Gastrocnemius medialis (tissue), 4 donors: ENCODE measurements at places on chromosomes 6 and 20. TPM values are rescaled to one million over a fixed set of nuclear protein-coding genes. Genes with fewer than 3 reads are reported as not detected.

GRCh38 chr6:41170547-41171160 is 7.7 kb upstream of the TREM2 start:
- no peaks in the 10 kb centered on the region for H3K36me3 ChIP-seq
- no peak for DNase-seq
- no peak overlapping the region for H3K4me3 ChIP-seq
- no peaks in the 10 kb centered on the region for H3K27me3 ChIP-seq
- no peaks in the 10 kb centered on the region for H3K4me1 ChIP-seq

The PACSIN1 gene
- not detected for total RNA-seq

DNA sequence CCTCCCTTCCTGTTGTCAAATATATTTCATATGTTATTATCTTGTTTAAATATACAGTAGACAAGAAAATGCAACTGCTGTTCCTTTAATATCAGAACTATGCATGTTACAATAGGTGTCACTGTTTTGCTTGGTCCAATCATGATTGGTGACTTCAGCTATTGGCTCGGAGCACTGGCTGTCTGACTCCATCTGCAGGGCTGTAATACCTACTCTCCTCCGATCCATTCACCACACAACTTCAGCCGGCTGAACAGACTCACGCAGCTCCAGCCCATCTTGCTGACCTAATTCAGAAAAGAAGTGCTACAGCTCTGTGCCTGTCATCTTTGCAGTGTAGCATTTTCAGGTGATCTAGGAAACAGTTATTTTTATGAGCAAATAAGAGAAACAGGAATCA is at the start of gene BTBD3:
Gene BTBD3, plus strand, starts transcription at position 231 of the 400 bp plus-strand sequence. CDS start 383 bp downstream, outside the sequence.
- DNase-seq = peak; percentile 19
- peaks cover 42% of the 10 kb centered on the region for H3K4me1 ChIP-seq
- peak within 1 kb of the TSS; percentile 44 for H3K4me3 ChIP-seq
- H3K27me3 ChIP-seq = no peaks in the 10 kb centered on the region
- peak within 1 kb of the TSS; percentile 4 for H3K27ac ChIP-seq

DNA sequence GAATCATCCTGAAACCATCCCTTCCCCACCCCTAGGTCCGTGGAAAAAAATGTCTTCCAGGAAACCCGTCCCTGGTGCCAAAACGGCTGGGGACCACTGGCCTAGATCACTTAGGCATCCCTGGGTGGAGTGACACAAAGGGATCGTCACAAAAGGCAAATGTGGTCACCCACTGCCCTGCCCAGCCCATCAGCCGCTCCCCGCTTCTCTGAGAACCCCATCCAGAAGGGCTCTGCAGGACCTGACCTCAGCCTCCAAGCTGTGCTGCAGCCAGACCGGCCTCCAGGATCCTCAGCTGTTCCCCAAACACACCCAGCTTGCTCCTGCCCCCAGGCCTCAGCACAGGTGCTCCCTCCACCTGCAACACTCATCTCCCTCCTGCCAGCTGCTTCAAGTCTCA is 61.6 kb downstream of the PREX1 start:
- H3K27ac ChIP-seq = no peak overlapping the region
- no peaks in the 10 kb centered on the region for H3K27me3 ChIP-seq
- no peak overlapping the region for H3K4me3 ChIP-seq
- H3K36me3 ChIP-seq = no peaks in the 10 kb centered on the region
- H3K4me1 ChIP-seq = no peaks in the 10 kb centered on the region

- H3K36me3 ChIP-seq = no peaks in the 10 kb centered on the region
- no peaks in the 10 kb centered on the region for H3K27me3 ChIP-seq
- no peak for DNase-seq
These were observed 141.9 kb downstream of the PDE7B start for GRCh38 chr6:135993361-135993760.

The OPRL1 gene
- 0.16 TPM for total RNA-seq

DNA sequence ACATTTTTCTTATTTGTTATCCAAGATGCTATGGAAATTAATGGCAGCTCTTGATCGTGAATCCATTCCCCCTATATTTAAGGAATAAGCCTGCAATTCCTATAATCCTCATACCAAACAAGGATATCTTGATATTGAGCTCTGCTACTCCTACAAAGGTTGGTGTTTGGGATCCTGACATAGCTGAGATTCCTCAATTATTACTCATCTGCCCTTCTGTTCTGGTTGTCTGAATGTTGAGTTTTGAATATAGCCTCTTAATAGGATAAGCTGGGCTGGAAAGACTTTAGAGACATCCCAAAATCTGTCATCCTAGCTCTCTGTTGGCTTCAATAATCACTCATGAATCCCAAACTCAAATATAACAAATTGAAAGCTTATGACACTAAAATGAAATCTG is 49.9 kb downstream of the CLIC5 start:
- no peaks in the 10 kb centered on the region for H3K27me3 ChIP-seq
- DNase-seq = no peak
- H3K4me1 ChIP-seq = peaks cover 46% of the 10 kb centered on the region
- peak overlapping the region; percentile 27 for H3K27ac ChIP-seq

The APOM gene
- total RNA-seq = 7.9 TPM

The FAM217A gene
- not detected for total RNA-seq

DNA sequence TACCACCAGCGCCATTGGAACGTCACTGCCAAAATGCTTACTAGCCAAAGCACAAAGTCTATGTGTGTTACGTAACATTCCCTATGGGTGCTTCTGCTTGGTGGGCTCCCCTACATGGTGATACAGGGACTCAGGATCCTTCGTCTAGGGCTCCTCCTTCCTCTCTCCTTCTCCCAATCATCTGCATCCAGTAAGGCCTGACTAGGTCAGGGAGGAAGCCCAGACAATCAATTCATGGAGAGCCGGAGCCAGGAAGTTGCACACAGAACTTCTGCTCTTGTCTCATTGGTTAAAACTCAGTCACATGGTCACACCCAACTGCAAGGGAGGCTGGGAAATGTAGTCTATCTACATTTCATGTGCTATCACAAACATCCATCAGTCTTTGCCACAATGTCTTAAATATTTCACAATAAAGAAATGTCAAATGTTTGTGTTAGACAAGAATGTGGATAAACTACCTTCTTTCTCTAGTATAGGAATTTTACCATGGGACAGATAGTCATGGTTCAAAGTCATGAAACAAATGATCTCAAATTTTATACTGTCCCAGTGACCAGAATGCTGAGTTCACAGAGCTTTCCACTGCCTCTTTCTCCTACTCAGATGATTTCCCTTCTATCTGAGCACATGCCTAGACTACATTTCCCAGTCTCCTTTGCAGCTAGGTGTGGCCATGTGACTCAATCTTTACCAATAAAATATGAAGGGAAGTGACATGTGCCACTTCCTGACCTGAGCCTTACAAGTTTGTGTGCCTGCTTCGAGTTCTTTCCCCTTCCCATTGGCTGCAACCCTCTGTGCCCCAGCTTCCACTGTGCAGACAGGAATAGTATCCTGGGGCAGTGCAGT is 9.3 kb upstream of the KCNK15 start:
- no peaks in the 10 kb centered on the region for H3K36me3 ChIP-seq
- peak; percentile 56 for DNase-seq
- no peak overlapping the region for H3K4me3 ChIP-seq
- H3K27ac ChIP-seq = no peak overlapping the region

GRCh38 chr20:46367967-46368901 is 38.2 kb downstream of the ELMO2 start:
- no peak for DNase-seq
- H3K36me3 ChIP-seq = peaks cover 73% of the 10 kb centered on the region
- no peaks in the 10 kb centered on the region for H3K27me3 ChIP-seq
- peak overlapping the region; percentile 7 for H3K27ac ChIP-seq

The DEF6 gene
- total RNA-seq = 0.15 TPM
